ENCODE measurements at places on chromosomes 3 and 15. TPM values are rescaled to one million over a fixed set of nuclear protein-coding genes. Genes with fewer than 3 reads are reported as not detected.
A peak's percentile ranks its signal among the peaks of the same experiment; 100 is the strongest.

DNA sequence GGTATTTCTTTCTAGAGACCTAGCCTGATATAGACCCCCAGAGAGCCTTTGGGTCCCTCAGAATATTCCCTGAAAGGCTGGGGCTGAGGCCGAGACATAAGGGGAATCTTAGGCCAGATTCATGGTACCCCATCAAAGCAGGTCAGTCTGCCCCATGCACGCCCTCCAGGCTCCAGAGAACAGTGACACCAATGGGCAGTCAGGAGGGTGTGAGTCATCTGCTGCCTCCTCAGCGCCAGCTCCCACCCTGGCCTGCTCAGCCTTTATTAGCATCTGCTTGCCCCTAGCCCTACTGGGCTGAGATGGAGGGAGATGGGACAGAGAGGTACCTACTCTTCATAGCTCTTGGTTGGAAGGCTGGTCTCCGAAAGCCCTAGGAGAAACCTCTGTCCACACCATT, 14.3 kb upstream of the CAMKV start:
- no peak overlapping the region for H3K27ac ChIP-seq
- no peaks in the 10 kb centered on the region for H3K27me3 ChIP-seq
- DNase-seq: no peak
- H3K36me3 ChIP-seq: no peaks in the 10 kb centered on the region

DNA sequence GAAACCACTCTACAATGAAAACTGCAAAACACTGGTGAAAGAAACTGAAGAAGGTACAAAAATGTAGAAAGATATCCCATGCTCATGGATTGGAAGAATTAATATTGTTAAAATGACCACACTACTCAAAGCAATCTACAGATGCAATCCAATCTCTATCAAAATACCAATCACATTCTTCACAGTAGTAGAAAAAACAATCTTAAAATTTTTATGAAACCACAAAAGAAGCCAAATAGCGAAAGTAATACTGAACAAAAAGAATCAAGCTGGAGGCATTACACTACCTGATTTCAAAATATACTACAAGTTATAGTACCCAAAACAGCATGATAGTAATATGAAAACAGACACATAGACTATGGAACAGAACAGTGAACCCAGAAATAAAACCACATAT, 36.9 kb downstream of the TXNRD3 start:
- H3K27me3 ChIP-seq: no peaks in the 10 kb centered on the region
- no peak overlapping the region for H3K27ac ChIP-seq
- H3K4me3 ChIP-seq: no peak overlapping the region
- no peak for DNase-seq

The DZIP1L gene
- total RNA-seq: 18.1 TPM

GRCh38 chr3:48855681-48856447, 8.2 kb upstream of the PRKAR2A start:
- no peak overlapping the region for H3K27ac ChIP-seq
- H3K27me3 ChIP-seq: no peaks in the 10 kb centered on the region
- H3K36me3 ChIP-seq: no peaks in the 10 kb centered on the region
- no peak overlapping the region for H3K4me3 ChIP-seq
- no peak for DNase-seq

GRCh38 chr15:91135201-91136130, 35.4 kb downstream of the SV2B start:
- no peaks in the 10 kb centered on the region for H3K27me3 ChIP-seq
- no peak overlapping the region for H3K27ac ChIP-seq
- no peaks in the 10 kb centered on the region for H3K36me3 ChIP-seq
- H3K4me1 ChIP-seq: no peaks in the 10 kb centered on the region

GRCh38 chr3:180319461-180319860, 282.5 kb upstream of the TTC14 start:
- no peak for DNase-seq
- H3K27ac ChIP-seq: no peak overlapping the region
- no peaks in the 10 kb centered on the region for H3K4me1 ChIP-seq

The CNTN3 gene
- total RNA-seq: not detected

- no peak for DNase-seq
- no peak overlapping the region for H3K4me3 ChIP-seq
- no peak overlapping the region for H3K27ac ChIP-seq
- H3K36me3 ChIP-seq: peaks cover 12% of the 10 kb centered on the region
- no peaks in the 10 kb centered on the region for H3K27me3 ChIP-seq
These were observed 8.4 kb downstream of the GOLM2 start for GRCh38 chr15:44296625-44297524.

GRCh38 chr3:171803044-171803443, 7.2 kb downstream of the PLD1 start:
- H3K27me3 ChIP-seq: no peaks in the 10 kb centered on the region
- H3K27ac ChIP-seq: no peak overlapping the region
- DNase-seq: no peak

The ACKR2 gene
- not detected for total RNA-seq

- H3K27ac ChIP-seq: no peak overlapping the region
- no peaks in the 10 kb centered on the region for H3K27me3 ChIP-seq
- H3K4me1 ChIP-seq: peaks cover 13% of the 10 kb centered on the region
- DNase-seq: no peak
- H3K36me3 ChIP-seq: peaks cover 2% of the 10 kb centered on the region
These were observed 31.9 kb downstream of the TRAK1 start for GRCh38 chr3:42123012-42123581.

GRCh38 chr3:122996038-122996580, 31.5 kb downstream of the SEMA5B start:
- DNase-seq: no peak
- H3K27ac ChIP-seq: no peak overlapping the region
- H3K4me3 ChIP-seq: no peak overlapping the region
- H3K36me3 ChIP-seq: no peaks in the 10 kb centered on the region

DNA sequence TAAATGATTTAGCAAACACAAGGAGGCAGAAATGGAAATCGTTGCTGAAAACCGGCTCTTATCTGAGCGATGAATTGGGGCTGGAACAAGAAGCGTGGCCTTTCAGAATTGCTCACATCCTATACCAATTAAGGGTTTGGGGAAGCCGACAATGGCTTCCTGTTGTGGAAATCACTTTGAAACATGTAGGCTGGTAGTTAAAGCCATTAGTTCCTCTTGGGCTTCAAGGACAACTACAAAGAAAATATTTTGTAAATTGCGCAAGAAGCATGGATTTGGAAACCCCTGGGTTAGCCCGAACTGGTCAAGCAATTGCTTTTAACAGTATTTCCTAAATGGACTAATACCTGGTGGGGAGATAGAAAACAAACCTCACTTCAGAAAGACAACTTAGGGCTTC, 182.4 kb downstream of the ADAMTS9 start:
- no peaks in the 10 kb centered on the region for H3K36me3 ChIP-seq
- no peaks in the 10 kb centered on the region for H3K27me3 ChIP-seq
- H3K27ac ChIP-seq: no peak overlapping the region

DNA sequence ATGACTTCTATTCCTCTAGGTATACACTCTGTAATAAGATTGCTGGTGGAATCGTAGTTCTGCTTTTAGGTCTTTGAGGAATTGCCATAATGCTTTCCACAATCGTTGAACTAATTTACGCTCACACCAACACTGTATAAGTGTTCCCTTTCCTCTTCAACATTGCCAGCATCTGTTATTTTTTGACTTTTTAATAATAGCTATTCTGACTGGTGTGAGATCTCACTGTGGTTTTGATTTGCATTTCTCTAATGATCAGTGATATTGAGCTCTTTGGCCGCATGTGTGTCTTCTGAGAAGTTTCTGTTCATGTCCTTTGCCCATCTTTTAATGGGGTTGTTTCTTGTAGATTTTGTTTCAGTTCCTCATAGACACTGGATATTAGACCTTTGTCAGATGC, 12.8 kb downstream of the NXPE3 start:
- H3K27ac ChIP-seq: no peak overlapping the region
- H3K36me3 ChIP-seq: peaks cover 54% of the 10 kb centered on the region
- no peaks in the 10 kb centered on the region for H3K4me1 ChIP-seq
- H3K4me3 ChIP-seq: no peak overlapping the region
- DNase-seq: no peak

DNA sequence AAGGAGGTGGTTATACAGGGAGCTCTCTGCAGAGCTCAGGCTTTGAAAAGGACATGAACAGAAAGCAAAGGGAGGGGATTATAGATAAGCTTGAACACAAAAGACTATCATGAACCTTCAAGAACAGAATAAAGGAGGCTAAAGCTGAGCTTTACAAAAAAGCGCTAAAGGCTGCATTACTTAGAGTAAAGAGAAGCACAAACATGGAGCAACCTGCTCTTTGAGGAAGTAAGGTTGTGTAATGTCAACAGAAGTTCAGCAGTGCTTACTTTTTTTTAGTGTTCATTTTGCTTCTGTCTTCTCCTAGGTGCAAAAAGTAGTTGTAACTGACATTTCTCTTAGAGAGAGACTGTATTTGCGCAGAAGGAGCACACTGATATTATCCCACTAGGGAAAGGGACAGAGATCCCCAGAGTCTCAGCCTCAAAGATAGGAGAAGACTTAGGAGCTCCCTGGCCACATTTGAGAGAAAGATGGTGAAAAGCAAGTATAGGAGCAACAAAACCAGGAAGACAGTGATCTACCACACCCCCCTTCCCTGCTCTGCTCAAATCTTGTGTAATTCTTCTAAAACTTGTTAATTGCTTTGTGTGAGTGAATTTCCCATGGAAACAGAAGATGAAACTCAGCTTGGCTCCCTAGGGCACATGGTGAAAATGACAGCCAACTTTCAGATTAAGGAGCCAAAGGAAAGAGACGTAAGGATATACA, 54.7 kb downstream of the QTRT2 start:
- DNase-seq: no peak
- H3K4me3 ChIP-seq: no peak overlapping the region
- H3K36me3 ChIP-seq: no peaks in the 10 kb centered on the region
- no peaks in the 10 kb centered on the region for H3K27me3 ChIP-seq

DNA sequence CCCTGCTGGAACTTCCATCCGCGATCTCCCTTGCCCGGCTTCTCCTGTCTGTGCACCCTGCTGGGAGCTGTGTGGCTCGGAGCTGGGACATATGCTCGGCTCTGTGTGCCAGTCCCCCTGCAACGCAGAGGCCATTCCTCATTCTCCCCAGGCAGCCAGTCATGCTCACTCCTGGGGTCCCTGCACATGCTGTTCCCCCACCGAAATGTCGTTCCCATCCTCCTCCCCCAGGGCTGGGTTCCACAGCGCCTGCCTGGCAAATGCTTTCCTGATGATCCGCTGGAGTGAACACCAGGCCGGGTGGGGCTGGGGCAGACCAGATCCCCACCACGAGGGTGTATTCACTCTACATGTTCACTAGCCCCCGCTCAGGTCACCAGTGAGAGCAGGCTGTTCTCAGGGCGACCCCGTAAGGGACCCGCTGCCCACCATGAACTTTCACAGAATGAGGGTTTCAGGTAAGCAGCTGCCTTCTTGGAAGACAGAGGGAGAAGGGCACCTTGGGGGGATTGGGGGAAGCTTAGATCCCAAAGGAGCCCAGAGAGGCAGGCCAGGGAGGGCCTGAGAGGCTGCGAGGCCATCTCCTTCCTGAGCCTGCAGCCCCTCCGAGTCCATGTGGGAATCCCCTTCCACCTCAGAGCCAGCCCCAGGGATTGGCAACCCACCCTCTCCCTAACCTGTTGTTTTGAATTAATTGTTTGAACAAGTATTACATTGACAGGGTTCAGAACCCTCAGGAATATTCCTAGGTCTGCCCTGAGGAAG, 88.7 kb upstream of the IQSEC1 start:
- H3K4me3 ChIP-seq: no peak overlapping the region
- no peaks in the 10 kb centered on the region for H3K36me3 ChIP-seq
- no peaks in the 10 kb centered on the region for H3K4me1 ChIP-seq
- H3K27ac ChIP-seq: no peak overlapping the region

- peaks cover 12% of the 10 kb centered on the region for H3K36me3 ChIP-seq
- no peak for DNase-seq
- peak overlapping the region; percentile 98 for H3K4me3 ChIP-seq
- H3K27ac ChIP-seq: no peak overlapping the region
- H3K27me3 ChIP-seq: no peaks in the 10 kb centered on the region
These were observed 1.8 kb downstream of the PRKCD start for GRCh38 chr3:53162672-53163443.

DNA sequence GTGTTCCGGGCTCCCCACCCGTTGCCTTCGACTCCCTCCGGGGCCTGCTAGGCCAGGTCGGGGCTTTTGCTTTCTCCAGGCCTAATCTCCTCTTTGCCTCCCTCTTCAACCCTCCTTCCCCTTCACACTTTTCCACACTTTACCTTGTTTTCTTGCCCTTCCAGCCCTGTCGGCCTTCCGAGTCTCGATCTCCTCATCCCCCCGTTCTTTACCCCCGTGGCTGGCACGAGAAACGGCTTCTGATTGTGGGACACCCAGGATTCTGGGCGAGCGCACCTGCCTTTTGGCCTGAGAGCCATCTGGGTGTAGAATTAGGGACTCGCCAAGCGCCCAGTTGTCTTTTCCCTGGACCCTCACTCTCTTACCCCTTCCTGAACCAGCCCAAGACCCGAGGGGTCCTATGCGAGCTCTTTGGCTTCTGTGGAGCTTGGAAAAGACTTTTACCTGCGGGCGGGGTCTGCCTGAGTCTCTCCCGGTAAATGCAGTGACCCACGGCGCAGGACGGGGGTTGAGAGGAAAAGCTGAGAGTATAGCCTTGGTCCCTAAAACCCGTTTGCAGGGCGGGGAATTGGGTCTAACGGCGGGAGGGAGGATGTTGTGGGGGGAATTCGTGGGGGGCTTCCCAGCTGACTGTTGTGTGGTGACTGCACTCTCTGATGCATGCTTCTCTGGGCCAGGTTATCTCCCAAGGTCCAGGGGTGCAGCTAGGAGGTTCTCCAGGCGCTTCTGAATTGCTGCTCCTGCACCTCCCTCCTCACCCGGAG, 5.5 kb upstream of the ONECUT1 start:
- H3K4me1 ChIP-seq: no peaks in the 10 kb centered on the region
- H3K27ac ChIP-seq: no peak overlapping the region
- DNase-seq: no peak
- no peaks in the 10 kb centered on the region for H3K36me3 ChIP-seq
- H3K27me3 ChIP-seq: peaks cover 95% of the 10 kb centered on the region
- no peak overlapping the region for H3K4me3 ChIP-seq

DNA sequence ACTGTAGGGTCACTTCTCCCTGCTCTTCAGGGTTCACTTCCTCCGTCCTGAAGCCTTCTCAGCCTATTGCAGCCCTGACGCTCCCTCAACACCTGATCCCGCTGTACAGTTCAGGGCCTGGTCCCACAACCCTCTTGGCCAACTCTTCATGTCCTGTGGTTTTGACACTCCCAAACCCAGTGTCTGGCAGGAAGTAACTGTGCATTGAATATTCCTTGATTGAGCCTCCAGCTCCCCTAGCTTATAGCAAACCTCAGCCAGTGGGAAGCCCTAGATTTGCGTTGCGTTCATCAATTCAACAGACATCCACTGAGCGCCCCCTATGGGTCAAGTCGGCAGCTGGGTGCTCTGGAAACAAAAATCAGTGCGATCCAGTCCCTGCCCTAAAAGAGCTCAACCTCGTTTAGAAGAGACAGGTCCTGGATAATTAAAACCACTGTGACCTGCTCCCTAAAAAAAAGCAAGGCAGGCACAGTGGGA, 13.5 kb downstream of the UBAP1L start:
- H3K4me1 ChIP-seq: peaks cover 30% of the 10 kb centered on the region
- DNase-seq: peak; percentile 69
- H3K27ac ChIP-seq: no peak overlapping the region

- no peak overlapping the region for H3K27ac ChIP-seq
- no peaks in the 10 kb centered on the region for H3K4me1 ChIP-seq
- no peak overlapping the region for H3K4me3 ChIP-seq
- DNase-seq: no peak
These were observed 42.9 kb downstream of the DCUN1D1 start for GRCh38 chr3:182937293-182938051.

- no peaks in the 10 kb centered on the region for H3K36me3 ChIP-seq
- DNase-seq: no peak
- no peaks in the 10 kb centered on the region for H3K27me3 ChIP-seq
- H3K4me1 ChIP-seq: no peaks in the 10 kb centered on the region
- no peak overlapping the region for H3K4me3 ChIP-seq
These were observed 38.5 kb downstream of the SCN11A start for GRCh38 chr3:39013289-39013688.
